ENCODE measurements at places on chromosomes 12 and 14.

DNA sequence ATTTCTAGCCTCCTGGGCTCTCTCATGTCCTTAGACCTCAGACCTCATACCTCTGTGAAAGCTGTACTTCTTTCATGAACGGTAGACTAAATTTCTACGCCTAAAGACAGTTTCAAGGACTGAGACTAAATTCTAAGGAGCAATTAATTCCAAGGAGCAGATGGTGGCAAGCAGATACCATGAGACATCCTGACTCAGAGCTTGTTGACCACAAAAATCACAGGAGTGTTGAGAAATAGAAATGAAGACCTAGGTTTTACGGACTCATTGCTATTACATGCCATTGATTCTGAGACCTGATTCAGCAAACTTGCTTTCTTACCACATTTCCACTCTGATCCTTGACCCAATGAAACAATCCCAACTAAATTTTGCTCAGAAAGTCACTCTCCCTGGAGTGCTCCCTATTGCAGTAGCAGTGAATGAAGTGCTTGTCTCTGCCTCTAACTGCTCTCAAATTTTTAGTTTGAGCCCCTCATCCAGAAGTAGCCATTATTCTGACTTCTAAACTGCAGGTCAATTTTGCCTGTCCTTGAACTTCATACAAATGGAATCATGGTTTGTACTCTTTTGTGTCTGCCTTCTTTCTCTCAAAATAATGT is 52.0 kb downstream of the PEX5 start:
- DNase-seq = no peak

DNA sequence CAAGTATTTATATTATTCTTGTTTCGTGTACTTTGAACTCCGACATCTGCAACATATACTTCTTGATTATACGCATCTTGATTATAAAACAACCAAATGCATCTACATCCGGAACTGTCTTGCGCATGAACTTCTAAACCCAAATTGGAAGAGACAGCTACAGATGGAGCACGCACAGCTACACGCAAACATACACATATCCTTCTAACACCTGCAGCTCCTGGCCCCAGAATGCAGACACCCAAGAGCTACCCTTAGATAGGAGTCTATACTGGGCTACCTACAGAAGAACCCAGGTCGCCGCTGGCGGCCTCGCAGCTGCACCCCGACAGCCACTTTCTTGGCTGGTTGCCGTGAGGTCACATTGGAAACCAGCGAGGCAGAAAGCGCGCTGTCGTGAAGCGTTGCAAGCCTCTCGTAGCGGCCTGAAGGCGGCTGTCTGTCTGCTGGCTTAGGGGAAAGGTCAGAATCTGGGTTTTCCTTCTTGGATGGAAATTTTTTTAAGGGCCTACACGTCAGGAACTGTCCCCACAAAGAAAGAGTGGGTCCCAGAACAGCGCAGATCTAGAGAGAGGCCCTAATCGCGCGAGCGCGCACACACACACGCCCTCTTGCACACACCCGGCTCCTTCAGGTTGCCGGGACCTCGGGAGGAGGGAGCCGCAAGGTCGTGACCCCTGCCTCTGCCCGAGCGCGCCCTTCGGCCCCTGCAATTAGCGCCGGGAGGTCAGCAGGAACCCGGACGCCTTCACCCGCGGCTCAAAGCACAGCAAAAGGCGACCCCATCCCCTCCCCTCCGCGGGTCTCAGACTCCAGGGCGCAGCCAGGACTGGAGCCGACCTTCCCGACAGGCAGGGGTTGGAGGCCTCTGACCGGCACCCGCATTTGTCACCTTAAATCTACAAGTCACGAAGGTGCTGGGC is 17.0 kb downstream of the TBX3 start:
- DNase-seq = no peak

GRCh38 chr12:14290951-14291350 is 74.5 kb upstream of the ATF7IP start:
- no peak for DNase-seq

DNA sequence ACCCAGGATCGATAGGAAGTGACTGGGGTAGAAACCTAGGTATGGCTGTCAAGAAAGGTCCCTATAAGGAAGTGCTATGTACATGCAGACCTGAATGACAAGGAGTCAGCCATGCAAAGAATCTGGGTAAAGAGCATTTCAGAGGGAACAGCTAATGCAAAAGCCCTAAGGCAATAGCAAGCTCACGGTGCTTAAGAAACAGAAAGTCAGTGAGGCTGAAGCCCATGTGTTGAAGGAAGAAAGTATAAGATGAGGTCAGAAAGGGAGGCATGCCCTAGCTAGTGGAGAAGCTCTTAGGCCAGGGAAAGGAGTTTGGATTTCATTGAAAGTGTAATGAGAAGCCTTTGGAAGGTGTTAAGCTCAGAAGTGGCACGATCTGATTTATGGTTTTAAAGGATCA is 6.0 kb upstream of the ADCY6 start:
- no peak for DNase-seq

- no peak for DNase-seq
Measured at GRCh38 chr12:45075587-45076282, 24.8 kb upstream of the DBX2 start.

DNA sequence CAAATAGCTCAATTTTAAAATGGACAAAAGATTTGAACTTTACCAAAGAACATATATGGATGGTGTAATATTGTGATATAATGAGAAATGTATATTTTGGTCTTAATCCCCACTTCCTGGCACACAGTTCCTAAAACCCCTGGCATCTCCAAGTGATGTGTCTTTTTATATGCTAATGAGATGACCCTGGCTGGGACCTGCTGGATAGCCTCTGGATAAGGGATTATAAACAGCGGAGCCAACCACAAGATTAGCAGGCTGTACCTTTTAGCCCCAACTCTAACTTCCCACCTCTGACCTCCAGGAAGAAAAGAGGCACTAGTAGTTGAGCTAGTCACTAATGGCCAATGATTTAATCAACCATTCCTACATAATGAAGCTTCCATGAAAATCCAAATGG is 130.0 kb downstream of the DPF3 start:
- no peak for DNase-seq
